ENCODE measurements at places on chromosomes 16 and 17.

DNA sequence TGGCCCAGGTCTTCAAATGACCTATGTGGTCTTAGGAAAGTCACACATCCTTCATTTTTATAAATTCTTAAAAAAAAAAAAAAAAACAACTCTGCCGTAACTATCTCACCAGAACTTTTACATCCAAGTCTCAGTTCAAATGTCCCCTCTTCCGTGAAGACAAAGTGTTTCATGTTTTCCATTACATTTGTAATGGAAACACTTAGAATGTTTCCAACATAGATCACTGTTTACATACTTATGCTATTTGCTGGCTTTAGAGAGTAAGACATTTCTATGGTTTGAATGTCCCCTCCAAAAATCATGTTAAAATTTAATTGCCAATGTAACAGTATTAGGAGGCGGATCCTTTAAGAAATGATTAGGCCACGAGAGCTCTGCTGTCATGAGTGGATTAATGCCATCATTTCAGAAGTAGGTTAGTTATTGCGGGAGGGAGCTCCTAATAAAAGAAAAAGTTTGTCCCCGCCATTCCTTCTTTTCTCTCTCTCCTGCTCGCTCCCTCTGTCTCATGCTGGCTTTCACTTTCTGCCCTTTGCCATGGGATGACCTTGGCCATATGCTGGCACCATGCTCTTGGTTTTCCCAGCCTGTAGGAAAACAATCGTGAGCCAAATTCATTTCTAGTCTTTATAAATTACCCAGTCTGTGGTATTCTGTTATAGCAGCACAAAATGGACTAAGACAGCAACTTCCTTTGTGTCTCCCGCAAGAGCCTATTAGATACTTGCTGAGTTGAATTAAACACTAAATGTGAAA lies 887.8 kb upstream of the SOX9 start:
- no peak for DNase-seq

DNA sequence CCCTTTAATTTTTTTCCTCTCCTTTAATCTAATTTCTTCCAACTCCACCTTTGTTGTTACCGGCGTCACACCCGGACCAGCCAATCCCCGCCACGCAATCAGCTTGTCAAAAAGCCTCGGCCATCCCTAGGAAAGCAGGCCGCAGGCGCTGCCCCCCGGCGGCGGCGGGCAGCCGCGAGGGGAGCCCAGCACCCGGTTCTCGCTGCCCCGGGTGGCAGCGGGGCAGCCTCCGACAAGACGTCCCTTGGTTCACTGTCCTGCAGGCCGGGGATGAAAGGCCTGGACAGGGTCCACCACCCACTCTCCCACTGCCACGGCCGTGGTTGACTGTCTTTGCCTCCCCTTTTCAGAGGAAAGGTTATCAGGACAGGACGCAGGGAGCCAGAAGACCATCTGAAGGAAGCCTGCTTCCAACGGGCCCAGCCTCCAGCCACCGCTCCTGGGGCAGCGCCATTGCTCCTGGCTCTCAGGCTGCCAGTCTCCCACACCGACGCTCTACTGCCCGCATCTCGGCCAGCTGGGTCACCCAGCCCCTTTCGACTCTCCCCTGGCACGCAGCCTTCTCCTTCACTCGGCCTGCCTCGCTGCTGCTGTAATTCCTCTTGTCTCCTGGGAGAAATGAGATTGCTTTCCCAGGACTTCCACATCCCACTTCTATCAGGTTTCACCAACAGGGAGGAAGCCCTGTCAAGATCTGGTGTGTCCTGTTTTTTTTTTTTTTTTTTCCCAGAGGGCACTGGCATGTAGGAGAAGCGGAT lies 2.8 kb upstream of the UBTF start:
- peak; percentile 93 for DNase-seq

DNA sequence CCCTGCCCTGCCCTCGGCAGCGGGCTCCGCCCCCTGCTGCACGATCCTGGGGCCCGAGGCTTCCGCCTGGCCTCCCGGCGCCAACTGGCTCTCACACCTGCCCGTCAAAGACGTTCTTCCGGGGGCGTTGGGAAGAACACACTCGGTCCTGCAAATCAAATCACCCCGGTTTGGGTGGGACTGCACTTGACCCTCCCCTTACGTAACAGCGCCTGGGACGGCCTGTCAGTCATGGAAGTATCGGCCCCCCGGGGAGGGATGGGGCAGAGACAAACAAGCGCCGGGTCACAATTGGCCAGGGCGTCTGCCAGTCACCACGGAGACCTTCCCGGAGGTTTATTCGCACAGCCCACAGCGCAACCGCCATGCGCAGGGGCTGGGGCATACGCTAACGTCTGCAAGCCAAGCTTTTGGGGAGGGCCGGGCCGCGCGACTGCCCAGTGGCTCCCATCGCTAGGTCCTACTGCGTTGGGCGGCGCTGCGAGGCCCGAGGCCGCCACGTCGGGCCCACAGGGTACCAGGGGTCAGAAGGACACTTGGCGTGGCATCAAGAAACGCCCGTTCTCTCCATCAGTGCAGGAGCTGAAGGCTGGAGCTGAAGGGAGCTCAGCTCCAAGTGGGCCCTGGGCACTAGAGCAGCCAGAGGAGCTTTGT lies 388 bp upstream of the AKTIP start:
- DNase-seq: peak; percentile 100

DNA sequence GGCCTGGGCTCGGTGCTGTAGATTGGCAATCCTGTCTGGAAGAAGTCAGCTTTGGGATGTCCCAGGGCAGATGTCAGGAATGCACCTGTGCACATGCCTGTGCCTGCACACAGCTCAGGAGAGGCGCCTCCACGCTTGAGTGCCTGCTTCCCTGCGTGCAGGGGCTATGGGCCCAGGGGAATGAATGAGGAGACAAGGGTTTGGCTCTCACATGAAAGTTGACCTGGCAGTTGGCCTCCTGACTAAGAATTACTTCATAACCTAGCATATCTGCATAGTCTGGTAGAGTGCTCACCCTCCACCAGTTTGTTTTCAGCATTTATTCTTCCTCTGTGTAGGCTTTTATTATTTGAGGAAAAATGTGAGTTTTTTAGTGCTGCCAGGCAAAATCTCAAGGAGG lies 50.0 kb downstream of the PLD6 start:
- DNase-seq: no peak

- no peak for DNase-seq
These were observed 4.6 kb upstream of the ADCY7 start for GRCh38 chr16:50261707-50262235.

GRCh38 chr17:47692895-47693730 lies 848 bp upstream of the TBKBP1 start:
- DNase-seq: no peak

GRCh38 chr16:85100265-85100664 lies 12.0 kb downstream of the CIBAR2 start:
- DNase-seq: no peak

GRCh38 chr17:44084131-44084538 lies 13.6 kb downstream of the G6PC3 start:
- no peak for DNase-seq

GRCh38 chr17:2452216-2452750 lies 51.4 kb upstream of the MNT start:
- no peak for DNase-seq

DNA sequence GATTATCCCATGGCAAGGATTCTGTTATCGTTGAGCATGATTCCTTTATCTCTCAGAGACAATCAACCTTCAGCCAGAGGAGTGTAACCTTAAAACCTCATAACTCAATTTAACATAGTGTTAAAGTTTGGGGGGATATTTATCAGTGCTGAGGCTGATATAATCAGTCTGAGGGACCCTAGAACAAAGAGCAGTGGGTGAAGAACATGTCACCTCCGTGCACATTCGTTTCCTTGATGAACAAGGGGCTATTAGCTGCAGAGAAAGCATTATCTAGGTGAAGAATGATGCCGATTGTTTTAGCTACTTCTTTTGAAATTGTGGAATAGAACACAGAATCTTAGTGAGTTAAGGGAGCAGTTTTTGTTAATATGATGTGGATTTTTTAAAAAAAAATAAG lies 99.1 kb downstream of the SKAP1 start:
- DNase-seq: no peak

GRCh38 chr16:53958341-53958880 lies 254.5 kb downstream of the FTO start:
- DNase-seq: no peak

DNA sequence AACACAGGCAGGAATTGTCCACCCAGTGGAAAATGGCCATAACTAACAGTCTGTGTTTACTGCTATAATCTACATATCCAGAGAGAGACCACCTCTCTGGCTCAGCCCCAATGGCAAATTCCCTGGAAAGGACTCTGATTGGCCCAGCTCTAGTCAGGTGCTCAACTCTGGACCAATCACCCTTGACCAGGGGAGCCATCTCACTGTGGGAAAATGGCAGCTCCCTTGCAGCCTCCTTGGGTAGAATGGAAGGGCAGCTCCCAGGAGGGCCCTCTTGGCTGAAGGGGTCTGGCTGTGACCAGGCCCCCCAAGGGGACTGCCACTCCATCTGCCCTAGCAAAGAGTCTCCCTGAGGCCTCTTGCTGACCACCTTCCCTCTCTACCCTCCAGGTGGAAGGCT lies 3.1 kb downstream of the ALOX15B start:
- DNase-seq: no peak

- DNase-seq: no peak
These were observed 54.1 kb upstream of the CREBBP start for GRCh38 chr16:3934491-3935181.

DNA sequence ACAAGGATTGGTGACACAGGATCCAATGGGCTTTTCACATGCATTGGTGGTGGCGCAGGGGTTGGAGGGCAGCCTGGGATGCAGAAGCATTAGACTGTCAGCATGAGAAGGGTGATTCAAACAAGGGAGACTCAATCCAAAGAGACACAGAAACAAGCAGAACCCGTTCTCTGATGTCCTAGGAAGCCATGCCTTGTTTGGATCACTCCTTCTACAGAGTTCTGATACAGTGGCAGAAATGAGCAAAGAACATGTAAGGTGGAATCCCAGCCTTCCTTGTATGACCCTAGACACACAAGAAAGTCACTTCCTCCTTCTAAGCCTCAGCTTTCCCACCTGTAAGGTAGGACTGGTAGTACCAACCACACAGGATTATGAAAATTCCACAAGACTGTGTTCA lies 5.7 kb downstream of the KRT33B start:
- no peak for DNase-seq

- DNase-seq: no peak
These were observed 5.0 kb downstream of the MLLT6 start for GRCh38 chr17:38709864-38710603.

- no peak for DNase-seq
These were observed 352.1 kb upstream of the HSBP1 start for GRCh38 chr16:83455716-83456115.

GRCh38 chr16:10896723-10897122 lies 19.7 kb downstream of the CIITA start:
- DNase-seq: no peak

DNA sequence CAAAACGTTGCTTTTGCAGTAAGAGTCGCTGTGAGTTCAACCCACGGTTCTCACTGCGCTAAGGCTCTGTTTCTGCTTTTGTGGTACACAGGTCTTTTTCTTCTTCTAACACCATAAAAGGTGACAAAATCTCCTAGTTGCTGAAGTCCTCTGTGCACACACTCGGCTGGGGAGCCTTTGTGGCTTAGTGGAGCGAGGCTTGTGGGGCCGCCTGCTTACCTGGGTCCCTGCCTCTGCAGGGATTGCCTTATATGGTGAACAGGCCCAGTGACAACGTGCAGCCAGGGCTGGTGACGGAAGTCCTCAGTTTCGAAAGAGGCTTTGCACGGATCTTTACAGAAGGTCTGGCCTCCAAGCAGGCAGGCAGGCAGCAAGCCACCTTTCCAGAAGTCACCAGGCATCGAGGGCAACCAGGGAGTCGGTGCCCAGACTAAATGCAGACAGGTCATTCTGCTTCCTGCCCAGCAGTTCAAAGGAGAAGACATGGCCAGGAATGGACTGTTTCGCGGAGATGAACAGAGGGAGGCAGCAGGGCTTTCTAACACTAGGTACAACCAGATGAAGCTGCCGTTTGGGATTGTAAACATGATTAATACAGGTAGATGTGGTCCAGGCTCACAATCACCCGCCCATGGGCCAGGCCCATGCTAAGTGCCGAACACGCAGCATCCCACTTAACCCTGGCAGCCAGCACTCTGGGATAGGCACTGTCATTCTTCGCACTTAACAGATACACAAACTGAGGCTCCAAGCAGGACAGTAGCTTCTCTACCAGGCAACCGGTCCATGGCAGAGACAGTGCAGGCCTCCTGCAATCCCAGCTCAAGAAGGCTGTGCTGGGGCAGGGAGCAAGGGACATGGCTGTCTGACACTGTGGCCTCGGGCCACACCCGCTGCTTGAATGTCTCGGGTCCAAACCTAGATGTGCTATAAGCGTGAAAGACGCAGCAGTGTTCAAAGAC lies 10.7 kb upstream of the MEAK7 start:
- no peak for DNase-seq

DNA sequence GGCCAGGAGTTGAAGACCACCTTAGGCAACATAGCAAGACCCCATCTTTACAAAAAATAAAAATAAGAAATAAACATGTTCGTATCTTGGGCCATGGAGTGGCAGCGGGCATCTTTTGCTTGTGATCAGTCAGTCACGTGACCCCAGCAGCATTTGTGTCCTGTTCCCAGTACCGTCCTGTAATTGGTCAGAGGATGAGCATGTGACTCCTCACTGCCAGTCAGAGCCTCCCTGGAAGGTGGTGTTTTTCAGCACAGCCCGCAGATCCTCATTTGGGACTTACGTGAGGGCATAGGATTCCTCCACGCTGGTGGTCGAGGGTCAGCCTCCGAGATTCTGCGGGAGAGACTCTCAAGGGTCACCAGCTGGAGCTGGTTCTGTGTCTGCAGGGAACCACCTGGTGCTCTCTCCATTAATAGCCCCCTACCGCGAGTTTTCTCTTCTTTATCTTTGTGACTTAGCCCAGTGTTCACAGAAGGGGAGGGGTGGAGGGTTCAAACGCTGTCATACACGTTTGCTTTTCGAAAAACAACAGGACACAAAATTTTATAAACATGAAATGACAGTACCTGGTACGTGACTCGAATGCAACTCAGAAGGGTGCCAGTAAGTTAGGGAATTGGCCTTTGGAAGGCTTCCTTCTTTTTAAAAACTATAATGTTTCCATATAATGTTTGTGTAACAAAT lies 17.2 kb downstream of the MRC2 start:
- peak; percentile 65 for DNase-seq

DNA sequence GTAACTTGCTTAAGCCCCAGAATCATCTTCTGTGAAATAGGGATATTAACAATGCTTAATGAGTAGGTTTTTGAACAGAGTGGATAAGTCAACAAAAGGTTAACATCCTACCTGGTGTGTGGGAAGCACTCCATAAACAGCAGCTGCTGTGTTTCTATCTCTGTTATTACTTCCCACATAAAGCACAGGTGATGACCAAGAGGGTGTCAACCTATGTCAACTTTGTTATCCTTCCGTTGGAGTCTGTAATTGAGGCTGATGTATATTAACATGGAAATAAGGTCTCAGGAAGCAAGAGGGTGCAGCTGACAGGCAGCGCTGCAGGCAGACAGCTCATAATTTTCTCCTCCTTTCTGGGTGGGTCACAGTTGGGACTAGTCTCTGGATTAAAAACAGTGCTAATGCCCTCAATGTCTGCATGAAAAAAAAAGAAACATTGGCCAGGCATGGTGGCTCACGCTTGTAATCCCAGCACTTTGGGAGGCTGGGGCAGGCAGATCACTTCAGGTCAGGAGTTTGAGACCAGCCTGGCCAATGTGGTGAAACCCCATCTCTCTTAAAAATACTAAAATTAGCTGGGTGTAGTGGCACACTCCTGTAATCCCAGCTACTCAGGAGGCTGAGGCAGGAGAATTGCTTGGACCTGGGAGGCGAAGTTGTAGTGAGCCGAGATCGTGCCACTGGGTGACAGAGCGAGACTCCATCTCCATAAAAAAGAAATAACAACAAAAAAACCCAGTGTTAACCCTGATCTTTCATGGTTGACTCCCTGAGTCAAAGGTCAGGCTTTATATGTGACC lies 269.6 kb downstream of the SNX29 start:
- DNase-seq: no peak

- no peak for DNase-seq
These were observed 7.4 kb downstream of the MYO1D start for GRCh38 chr17:32869345-32870026.
